ENCODE measurements at places on chromosomes 16 and 17.
A peak's percentile ranks its signal among the peaks of the same experiment; 100 is the strongest.

DNA sequence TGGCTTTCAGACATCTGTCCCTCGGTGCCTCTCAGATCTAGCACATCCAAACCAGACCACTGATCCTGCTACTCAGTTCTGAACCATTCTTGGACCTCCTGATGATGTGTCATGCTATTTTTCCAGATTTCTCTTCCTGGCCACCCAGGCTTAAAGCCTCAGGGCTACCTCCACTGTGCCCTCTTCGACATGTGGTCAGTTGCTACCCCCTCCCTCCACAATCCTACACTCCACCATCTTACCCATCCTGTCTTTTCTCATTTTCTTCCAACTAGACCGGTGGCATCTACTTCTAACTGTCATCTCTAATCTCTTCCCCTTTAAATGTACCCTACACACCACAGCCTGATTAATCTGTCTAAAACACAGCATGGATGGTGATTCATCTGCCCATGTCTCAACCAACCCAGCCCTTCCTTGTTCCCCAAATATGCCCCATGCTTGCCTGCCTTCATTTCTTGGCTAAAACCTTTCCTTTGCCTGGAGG is 478.6 kb downstream of the SLC39A11 start:
- no peak overlapping the region for H3K4me3 ChIP-seq
- no peak for DNase-seq
- no peaks in the 10 kb centered on the region for H3K36me3 ChIP-seq

GRCh38 chr17:12034538-12034937 is 13.9 kb downstream of the MAP2K4 start:
- H3K27ac ChIP-seq, result no peak overlapping the region
- H3K4me3 ChIP-seq, result no peak overlapping the region
- no peak for DNase-seq
- H3K27me3 ChIP-seq, result no peaks in the 10 kb centered on the region
- H3K4me1 ChIP-seq, result peaks cover 56% of the 10 kb centered on the region
- H3K36me3 ChIP-seq, result no peaks in the 10 kb centered on the region

- DNase-seq, result no peak
- H3K4me1 ChIP-seq, result no peaks in the 10 kb centered on the region
- no peaks in the 10 kb centered on the region for H3K36me3 ChIP-seq
- H3K27ac ChIP-seq, result no peak overlapping the region
- peaks cover 7% of the 10 kb centered on the region for H3K27me3 ChIP-seq
Observed at GRCh38 chr16:86345516-86345915, 164.8 kb upstream of the FOXF1 start.

DNA sequence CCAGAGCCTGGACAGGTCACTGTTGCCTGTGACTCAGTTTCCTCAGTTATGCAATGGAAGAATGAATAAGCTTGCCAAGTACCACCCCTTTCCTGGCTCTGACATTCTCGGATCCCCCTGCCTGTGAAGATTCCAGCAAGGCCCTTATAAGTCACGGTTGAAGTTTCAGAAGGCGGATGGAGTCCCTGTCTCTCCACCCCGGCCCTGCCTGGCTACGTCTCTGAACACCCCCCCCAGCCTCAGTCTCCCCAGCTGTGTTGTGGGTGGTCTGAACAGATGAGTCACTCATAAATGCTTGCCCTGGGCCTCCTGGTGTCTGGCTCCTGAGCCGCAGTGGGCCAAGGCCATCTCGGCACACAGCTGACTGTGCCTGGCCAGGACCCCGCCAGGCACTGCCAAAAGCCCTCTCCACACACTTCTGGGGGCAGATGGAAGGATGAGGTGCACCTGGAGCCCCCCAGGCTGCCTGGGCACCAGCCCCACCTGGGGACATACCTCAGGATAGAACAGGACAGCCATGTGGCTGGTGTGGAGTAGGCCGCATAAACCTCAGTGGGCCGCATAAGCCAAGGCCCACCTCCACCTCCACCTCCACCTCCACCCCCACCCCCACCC is 15.4 kb downstream of the VASN start:
- peaks cover 9% of the 10 kb centered on the region for H3K4me1 ChIP-seq
- no peak overlapping the region for H3K27ac ChIP-seq
- DNase-seq, result no peak
- peaks cover 32% of the 10 kb centered on the region for H3K36me3 ChIP-seq
- H3K4me3 ChIP-seq, result no peak overlapping the region
- H3K27me3 ChIP-seq, result no peaks in the 10 kb centered on the region

- no peaks in the 10 kb centered on the region for H3K36me3 ChIP-seq
- no peaks in the 10 kb centered on the region for H3K4me1 ChIP-seq
- H3K27me3 ChIP-seq, result no peaks in the 10 kb centered on the region
- no peak for DNase-seq
Observed at GRCh38 chr16:65069065-65069464, 52.8 kb downstream of the CDH11 start.

DNA sequence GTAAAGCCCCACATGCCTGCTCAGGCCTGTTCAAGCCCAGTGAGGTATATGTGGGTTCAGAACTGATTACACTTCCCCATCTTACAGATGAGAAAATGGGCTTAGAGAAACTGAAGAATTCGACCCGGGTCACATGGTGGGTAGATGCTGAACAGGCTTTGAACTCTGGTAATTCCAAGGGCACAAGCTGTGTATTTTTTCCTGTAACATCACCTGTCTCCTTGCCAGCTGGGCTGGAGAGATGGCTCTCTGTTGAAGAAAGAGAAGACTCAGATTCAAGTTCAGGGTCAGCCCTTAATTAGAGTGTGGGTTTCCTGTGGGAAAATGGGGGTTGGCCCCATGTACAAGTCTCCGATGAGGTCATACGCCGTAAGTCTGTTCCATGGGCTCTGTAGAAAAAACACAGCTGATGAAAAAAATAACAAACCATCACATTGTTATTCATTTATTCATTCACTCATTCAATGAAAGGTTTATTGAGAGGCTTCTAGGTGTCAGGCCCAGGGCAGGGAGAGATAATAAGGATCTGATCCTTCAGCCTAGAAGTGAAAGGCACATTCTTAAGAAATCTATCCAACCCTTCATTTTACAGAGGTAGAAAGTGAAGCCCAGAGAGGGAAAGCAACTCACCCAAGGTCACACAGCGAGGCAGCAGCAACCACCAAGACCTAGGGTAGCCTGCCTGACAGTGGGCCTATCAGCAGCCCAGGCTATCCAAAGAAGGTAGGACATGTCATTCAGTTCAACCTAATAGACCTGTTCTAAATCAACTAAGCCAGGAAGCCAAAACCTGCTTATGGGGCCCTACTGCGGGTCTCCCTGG is 482.8 kb downstream of the SOX9 start:
- DNase-seq, result no peak
- no peak overlapping the region for H3K4me3 ChIP-seq
- no peaks in the 10 kb centered on the region for H3K36me3 ChIP-seq
- no peak overlapping the region for H3K27ac ChIP-seq
- no peaks in the 10 kb centered on the region for H3K4me1 ChIP-seq
- peaks cover 17% of the 10 kb centered on the region for H3K27me3 ChIP-seq

GRCh38 chr17:68684949-68685357 is 83.8 kb upstream of the FAM20A start:
- H3K27ac ChIP-seq, result no peak overlapping the region
- DNase-seq, result no peak
- H3K4me3 ChIP-seq, result no peak overlapping the region
- H3K36me3 ChIP-seq, result no peaks in the 10 kb centered on the region
- H3K4me1 ChIP-seq, result no peaks in the 10 kb centered on the region

- H3K4me3 ChIP-seq, result no peak overlapping the region
- H3K36me3 ChIP-seq, result no peaks in the 10 kb centered on the region
- DNase-seq, result no peak
- H3K4me1 ChIP-seq, result no peaks in the 10 kb centered on the region
Observed at GRCh38 chr17:74647871-74648672, 24.5 kb upstream of the CD300E start.

DNA sequence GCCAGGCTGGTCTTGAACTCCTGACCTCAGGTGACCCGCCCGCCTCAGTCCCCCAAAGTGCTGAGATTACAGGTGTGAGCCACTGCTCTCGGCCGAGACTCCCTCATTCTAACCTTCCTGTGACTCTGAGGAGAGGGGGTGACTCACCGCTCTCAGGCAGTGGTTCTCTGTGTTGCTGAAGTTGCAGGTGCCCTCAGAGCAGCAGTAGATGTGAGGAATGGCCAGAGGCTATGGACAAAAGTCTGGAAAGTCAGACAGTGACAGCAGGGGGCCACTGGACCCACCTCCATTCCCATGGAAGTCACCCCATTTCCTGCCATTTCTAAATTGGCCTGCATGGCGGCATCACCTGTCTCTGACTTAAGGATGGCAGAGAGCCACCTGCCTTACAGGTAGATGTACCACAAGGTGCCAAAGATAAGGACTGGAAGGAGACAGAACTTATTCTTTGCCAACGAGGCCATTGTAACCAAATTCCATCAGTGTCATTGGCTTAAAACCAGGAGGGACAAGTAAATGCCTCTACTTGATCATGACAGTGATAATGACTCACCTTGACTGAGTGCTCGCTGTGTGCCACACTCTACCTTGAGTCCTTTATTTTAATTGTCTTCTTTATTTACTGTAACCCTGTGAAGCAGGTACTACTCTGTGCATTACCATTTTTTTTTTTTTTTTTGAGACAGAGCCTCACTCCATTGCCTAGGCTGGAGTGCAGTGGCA is 15.3 kb upstream of the CNOT1 start:
- no peaks in the 10 kb centered on the region for H3K36me3 ChIP-seq
- H3K27me3 ChIP-seq, result no peaks in the 10 kb centered on the region
- no peak overlapping the region for H3K4me3 ChIP-seq
- no peak for DNase-seq

- H3K36me3 ChIP-seq, result no peaks in the 10 kb centered on the region
- H3K27ac ChIP-seq, result no peak overlapping the region
- no peaks in the 10 kb centered on the region for H3K4me1 ChIP-seq
- H3K27me3 ChIP-seq, result no peaks in the 10 kb centered on the region
- no peak overlapping the region for H3K4me3 ChIP-seq
Observed at GRCh38 chr16:82915139-82915824, 288.5 kb downstream of the CDH13 start.

GRCh38 chr16:88846088-88846487 is 10.7 kb downstream of the GALNS start:
- no peak overlapping the region for H3K4me3 ChIP-seq
- no peak for DNase-seq
- H3K27ac ChIP-seq, result no peak overlapping the region

- no peak overlapping the region for H3K27ac ChIP-seq
- H3K4me3 ChIP-seq, result no peak overlapping the region
- no peaks in the 10 kb centered on the region for H3K4me1 ChIP-seq
- H3K27me3 ChIP-seq, result no peaks in the 10 kb centered on the region
- no peak for DNase-seq
Observed at GRCh38 chr16:50272111-50272571, 5.8 kb downstream of the ADCY7 start.

DNA sequence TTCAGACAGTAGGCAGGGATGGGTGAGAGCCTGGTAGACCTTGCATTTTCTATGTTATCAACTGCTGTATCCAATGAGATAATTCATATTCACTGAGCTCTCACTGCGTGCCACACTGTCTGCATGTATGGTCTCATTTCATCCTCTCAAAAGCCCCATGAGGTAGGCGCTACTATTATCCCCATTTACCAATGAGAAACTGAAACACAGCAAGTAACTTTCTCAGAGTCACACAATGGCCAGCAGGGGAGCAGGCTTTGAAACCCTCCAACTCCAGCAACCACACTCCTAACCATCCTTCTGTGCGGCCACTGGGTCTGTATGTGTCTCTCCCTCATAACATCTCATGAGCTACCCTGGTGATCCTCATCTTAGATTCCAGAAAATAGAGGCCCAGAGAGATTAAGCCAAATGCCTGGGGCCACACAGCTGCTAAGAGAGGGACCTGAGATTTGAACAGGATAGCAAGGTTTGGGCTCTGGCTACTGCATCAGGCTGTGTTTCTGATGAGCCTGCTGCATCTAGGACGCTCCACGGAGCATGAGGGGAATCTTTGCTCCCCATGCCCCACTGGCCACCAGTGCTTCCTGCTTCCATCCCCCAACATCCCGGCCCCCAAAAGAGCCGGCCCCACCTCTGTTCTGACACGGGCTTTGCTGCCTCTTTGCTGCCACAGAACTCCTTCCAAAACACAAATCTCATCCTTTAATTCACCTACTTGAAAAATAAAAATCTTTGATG is 3.2 kb downstream of the CCR7 start:
- no peaks in the 10 kb centered on the region for H3K36me3 ChIP-seq
- H3K27me3 ChIP-seq, result no peaks in the 10 kb centered on the region
- H3K27ac ChIP-seq, result no peak overlapping the region
- H3K4me1 ChIP-seq, result no peaks in the 10 kb centered on the region
- no peak overlapping the region for H3K4me3 ChIP-seq

DNA sequence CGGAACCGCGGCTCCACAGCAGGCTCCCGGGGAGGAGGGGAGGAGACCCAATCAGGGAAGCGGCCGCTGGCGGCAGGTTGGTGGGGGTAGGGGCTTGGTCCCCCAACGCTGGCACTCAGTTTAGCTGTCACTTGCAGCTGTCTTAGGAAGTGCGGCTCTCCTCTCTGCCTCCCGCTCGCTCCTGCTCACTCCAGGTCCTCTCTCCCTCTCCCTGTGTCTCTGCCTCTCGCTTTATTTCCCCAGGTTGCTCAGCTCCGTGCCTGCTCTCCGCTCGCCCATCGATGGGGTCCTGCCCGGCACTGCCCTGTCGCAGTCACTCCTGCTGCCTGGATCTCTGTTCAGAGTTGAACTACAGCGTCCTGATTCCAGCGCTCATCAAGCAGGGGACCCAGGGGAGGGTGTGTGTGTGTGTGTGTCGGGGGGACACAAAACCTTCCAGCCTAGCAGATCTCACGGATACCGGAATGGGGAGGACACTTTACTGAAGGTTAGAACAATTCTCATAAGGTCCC is 145.6 kb downstream of the ENGASE start:
- H3K36me3 ChIP-seq, result no peaks in the 10 kb centered on the region
- peaks cover 40% of the 10 kb centered on the region for H3K27me3 ChIP-seq
- H3K4me1 ChIP-seq, result no peaks in the 10 kb centered on the region
- H3K27ac ChIP-seq, result no peak overlapping the region
- DNase-seq, result no peak

- no peak for DNase-seq
- H3K4me1 ChIP-seq, result no peaks in the 10 kb centered on the region
- peaks cover 34% of the 10 kb centered on the region for H3K27me3 ChIP-seq
- H3K27ac ChIP-seq, result no peak overlapping the region
Observed at GRCh38 chr17:77076124-77076830, 64.5 kb upstream of the SEC14L1 start.

GRCh38 chr16:11162586-11163268 is 93.3 kb downstream of the SOCS1 start:
- no peaks in the 10 kb centered on the region for H3K36me3 ChIP-seq
- DNase-seq, result peak; percentile 66
- no peaks in the 10 kb centered on the region for H3K27me3 ChIP-seq
- H3K4me1 ChIP-seq, result peaks cover 11% of the 10 kb centered on the region
- H3K27ac ChIP-seq, result no peak overlapping the region
- no peak overlapping the region for H3K4me3 ChIP-seq

- no peak overlapping the region for H3K4me3 ChIP-seq
- no peaks in the 10 kb centered on the region for H3K27me3 ChIP-seq
- DNase-seq, result peak; percentile 94
- H3K36me3 ChIP-seq, result peaks cover 10% of the 10 kb centered on the region
Observed at GRCh38 chr16:4328046-4328781, 12.3 kb downstream of the GLIS2 start.

Data from adrenal gland (tissue), 19 donors.